ENCODE measurements at places on chromosomes 1 and 21.

DNA sequence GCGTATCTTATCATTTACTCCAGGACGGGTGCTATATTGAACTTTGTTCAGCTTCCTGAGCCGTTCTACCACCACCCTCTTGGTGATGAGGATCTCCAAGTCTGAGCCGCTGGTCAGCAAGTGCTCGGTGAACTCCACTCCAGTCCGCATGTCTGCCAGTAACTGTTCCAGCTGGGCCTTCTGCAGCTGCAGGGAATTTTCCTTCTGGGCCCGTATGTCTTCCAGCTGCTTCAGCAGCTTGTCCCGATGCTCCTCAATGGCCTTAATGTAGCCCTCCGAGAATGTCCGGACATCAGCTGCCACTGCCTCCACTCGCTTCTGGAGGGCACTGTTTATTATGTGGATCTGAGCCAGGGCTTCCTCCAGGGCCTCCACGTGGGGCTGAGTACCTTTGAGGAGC, 3.4 kb downstream of the TRIM45 start:
- DNase-seq = no peak

DNA sequence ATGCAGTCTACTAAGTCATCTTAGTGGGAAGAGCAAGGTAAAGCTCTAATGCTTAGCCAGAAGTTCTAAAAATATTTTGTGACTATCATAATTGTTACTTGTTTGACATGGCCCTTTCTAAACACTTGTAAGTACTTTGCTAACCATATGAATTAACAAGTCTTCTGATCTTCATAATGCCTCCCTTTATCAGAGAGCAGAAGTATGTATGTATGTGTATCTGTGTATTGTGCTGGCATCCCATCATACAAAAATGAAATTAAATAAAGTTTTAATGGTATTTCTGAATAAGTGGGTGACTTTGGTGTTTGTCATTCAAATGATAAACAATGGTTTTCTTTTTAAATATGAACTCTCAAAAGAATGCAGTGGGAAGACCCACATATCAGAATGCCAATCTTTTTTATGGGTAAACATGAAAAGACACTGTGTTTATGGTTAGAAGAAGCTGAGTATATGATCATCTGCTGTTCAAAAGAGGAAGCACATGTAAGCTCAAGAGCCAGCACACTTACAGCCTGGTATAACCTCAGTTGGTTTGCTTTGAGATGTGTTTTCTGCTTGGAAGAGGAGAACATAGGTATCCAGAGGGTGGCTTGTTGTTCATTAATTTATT, 159.6 kb downstream of the CLEC20A start:
- no peak for DNase-seq

- DNase-seq = no peak
Measured at GRCh38 chr1:160579216-160579701, at the start of gene CD84. TSS of gene CD84 (minus strand) at chr1:160579496. CDS start at chr1:160579437, 59 bp downstream.

DNA sequence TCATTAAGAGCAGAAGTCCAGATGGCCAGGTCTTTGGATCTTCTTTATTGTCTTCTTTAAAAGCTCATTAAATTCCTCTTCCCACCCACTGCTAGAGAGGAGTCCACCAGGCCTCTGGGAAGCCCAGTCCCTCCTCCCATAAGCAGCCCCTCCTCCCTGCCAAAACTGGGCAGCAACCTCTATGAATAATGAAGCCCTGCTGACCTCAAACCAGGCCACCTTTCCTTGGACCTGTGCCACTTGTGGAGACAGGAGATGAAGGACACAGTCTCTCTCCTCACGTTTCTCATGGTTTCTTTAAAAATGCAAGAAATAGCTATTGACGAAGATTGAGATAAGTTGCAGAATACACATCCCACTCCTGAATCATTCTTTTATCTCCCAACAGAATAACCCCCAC, 112.8 kb downstream of the EDEM3 start:
- DNase-seq = no peak

GRCh38 chr1:219778793-219779369, 149.5 kb downstream of the SLC30A10 start:
- DNase-seq = no peak

- DNase-seq = no peak
Measured at GRCh38 chr1:30034105-30034626, 689.2 kb downstream of the MATN1 start.

GRCh38 chr1:10626791-10627410, 152.2 kb downstream of the PEX14 start:
- DNase-seq = no peak

- DNase-seq = no peak
Measured at GRCh38 chr1:56397811-56398231, 181.5 kb downstream of the PLPP3 start.

GRCh38 chr1:88509379-88509778, 174.7 kb upstream of the PKN2 start:
- no peak for DNase-seq

- DNase-seq = no peak
Measured at GRCh38 chr1:197392541-197392940, 124.5 kb downstream of the CRB1 start.

DNA sequence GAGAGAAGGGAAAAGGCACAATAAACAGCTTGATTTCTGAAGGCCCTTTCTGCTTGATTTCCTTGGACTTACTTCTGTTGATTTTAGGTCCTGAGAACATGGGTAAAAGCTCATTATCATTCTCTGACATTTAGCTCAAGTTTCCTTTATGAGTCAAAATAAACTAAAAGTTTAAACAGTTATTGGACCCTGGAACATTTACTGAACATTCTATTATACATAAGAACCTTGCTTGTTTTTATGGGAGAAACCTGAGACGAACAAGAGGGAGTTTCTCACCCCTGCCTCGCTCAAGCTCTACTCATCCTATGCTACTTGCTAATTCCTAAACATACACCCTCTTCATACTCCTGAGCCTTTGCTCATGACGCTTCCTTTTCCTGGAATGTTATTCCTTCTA, 538.3 kb upstream of the PKN2 start:
- DNase-seq = no peak

GRCh38 chr1:9198538-9199361, 35.8 kb upstream of the H6PD start:
- DNase-seq = no peak

GRCh38 chr1:160227561-160227960, 22.4 kb downstream of the PEA15 start:
- DNase-seq = no peak

- DNase-seq = no peak
Measured at GRCh38 chr1:8477166-8477982, 159.5 kb downstream of the SLC45A1 start.

DNA sequence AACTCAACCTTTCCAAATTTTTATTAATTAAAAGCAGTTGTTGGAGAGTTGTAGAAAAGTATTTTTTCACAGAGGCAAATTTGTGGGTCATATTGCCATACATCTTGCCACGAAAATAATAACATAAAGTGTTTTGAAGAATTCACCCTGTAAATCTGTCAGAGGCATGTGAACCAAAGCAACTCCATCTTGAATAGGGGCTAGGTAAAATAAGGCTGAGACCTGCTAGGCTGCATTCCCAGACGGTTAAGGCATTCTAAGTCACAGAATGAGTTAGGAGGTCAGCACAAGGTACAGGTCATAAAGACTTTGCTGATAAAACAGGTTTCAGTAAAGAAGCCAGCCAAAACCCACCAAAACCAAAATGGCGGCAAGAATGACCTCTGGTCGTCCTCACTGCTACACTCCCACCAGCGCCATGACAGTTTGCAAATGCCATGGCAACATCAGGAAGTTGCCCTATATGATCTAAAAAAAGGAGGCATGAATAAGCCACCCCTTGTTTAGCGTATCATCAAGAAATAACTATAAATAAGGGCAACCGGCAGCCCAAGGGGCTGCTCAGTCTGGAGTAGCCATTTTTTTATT, 4.4 kb upstream of the CNN3 start:
- no peak for DNase-seq

GRCh38 chr1:184116287-184116686, 64.8 kb downstream of the TSEN15 start:
- DNase-seq = no peak

DNA sequence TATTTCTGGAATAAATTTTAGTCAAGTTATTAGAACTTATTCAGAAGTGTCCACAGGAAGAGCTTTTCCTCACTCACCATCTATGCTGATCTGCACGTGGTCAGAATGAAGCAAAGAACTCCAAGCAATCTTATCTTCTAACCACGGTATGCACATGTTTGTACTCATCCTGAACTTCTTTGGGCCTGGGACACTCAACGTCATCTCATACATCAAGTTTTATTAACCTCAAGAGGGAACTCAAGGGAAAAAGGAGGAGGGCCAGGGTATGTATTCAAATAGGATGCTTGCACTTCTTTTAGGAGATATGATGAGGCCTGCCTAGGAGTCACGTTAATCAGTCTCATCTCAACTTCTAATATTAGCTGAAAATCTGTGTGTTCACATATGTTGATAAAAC, 142.5 kb downstream of the C1orf94 start:
- no peak for DNase-seq

DNA sequence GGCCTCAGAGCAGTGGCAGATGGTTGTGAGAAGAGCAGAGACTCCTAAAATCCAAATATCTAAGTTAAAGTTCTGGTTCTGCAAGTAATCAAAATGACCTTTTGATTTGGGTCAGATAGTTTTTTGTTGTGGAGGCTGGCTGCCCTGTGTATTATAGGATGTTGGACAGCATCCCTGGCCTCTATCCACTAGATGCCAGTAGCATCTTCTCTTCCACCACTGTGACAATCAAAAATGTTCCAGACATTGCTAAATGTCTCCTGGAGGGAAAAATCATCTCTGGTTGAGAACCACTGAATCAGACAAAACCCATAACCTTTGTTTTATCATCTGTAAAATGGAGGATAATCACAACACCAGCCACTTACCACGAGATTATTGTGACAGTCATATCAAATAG, 5.9 kb upstream of the DPT start:
- no peak for DNase-seq

GRCh38 chr1:67713057-67713846, 28.3 kb downstream of the GADD45A start:
- peak; percentile 75 for DNase-seq

DNA sequence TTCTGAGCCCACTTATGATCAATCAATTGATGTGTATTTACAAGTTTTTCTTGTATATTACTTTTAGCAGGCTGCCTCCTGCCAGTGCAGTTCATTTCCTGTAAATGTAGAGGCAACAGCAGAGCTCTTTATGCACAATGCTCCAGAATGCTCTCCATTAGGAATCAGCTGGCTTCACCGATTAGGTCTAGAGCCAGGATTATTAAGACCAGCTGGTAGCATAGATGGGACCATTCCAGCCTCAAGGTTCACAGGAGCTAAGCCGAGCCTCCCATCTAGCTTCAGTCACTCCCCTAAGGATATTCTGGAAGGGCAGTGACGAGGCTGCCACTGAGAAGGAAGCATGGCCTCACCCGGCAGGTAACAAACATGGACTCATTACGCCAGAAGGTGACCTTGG, 36.8 kb downstream of the DHRS3 start:
- DNase-seq = no peak

GRCh38 chr1:159953536-159954515, at the start of gene SLAMF9:
TSS of gene SLAMF9 (minus strand) at chr1:159954237. CDS start at chr1:159954137, 100 bp downstream.
- DNase-seq = no peak

- no peak for DNase-seq
Measured at GRCh38 chr1:203078478-203078877, 7.3 kb downstream of the MYOG start.

- no peak for DNase-seq
Measured at GRCh38 chr1:49102752-49103151, 326.1 kb upstream of the BEND5 start.

- DNase-seq = no peak
Measured at GRCh38 chr1:212794561-212795014, 2.9 kb downstream of the TATDN3 start.

GRCh38 chr1:12587981-12588640, 29.9 kb downstream of the DHRS3 start:
- no peak for DNase-seq

- DNase-seq = no peak
Measured at GRCh38 chr1:95286479-95286878, 52.5 kb downstream of the RWDD3 start.

DNA sequence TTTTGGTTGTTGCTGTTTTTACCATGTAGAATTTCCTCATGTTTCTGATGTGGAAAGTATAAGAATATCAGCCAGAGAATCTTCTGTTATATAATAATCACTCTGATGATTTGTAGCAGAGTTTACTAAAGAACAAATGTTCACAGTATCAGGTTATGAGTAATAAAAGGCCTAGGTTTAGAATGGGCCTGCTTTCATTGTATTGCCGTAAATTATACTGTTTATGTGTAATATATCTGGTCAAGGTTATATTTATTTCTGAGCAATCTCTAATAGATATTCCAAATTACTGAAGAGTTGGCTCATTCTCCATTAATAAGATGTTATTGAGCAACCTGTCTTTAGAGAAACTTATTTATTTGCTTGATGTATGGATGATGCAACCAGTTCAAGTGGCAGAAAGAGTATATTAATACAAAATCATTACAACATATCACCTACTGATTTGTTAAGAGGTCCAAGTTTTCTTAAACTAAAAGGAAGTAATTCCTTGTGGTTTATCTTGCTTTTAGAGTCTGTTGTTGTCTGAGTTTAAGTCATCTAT, 649.4 kb upstream of the CXADR start:
- no peak for DNase-seq

Measured in NCI-H187 (cell line).